Tongue (tissue), 3 donors: ENCODE measurements at places on chromosomes 7 and 10. TPM values are rescaled to one million over a fixed set of nuclear protein-coding genes. Genes with fewer than 3 reads are reported as not detected.

DNA sequence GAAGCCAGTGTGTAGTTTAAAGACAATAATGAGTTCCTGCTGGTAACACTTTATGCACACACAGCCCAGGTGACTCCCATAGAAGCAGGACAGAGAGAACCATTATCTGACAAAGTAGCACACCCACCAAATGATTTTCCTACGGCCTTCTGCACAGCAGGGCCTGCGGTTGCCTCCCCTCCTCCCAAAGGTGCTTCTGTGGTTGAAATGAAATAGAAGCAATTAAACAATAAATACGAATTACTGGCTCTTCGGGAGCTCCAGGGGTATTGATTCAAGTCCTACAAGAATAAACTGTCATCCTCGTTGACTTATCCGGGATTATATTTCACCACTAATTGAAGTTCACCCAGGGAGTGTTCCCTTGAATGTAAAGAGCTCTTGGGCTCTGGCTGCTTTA, 172.1 kb downstream of the ACTR3B start:
- no peak for DNase-seq

DNA sequence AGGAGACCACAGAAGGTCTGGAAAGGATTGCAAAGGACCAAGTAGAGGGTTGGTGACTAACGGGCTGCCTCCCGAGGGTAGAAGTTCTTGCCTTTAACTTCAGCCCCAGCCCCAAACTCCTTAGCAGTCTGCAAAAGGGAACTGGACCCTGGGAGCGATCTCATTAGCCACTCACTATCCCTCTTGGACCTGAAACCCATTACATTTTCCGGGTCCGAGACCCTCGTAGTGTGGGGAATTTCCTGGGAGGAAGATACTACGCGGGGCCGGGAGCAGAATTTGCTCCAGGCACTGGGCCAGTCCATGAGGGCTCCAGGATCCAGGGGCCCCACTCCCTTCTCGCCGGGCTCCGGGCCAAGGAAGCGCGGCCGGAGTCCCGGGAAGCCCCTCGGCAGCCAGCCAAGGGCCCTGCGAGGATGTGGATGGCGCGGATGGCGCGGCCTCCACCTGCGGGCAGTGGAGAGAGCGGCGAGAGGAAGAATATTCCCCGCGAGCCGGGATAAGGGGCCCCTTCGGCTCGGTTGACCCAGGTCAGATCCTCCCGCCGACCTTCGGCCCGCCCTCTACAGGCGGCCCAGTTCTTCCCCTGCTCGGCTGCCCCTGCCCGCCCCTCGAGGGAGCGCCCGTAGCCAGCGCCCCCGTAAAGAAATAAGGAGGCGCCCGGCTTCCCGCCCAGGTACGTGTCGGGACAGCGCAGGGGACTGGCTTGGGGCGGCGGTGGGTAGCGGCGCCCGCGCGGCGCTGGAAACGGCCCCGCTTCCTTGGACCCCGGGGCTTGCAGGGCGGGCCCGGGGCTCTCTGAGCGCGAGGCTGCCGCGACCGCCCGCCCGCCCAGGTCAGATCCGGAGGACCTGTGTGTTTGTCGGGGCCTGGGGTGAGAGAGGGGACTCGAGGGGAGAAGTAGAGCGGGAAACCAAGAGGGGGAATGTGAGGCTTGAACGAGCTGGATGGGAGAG, at the start of gene MYO3A:
MYO3A (plus strand) TSS at position 577 of the 956 bp plus-strand sequence. CDS start 17,882 bp downstream, outside the sequence.
- DNase-seq = peak; percentile 35

GIMAP1 gene
- 3.2 TPM for total RNA-seq

- DNase-seq = no peak
Observed at GRCh38 chr7:149870701-149871483, 2.9 kb upstream of the ATP6V0E2 start.

DNA sequence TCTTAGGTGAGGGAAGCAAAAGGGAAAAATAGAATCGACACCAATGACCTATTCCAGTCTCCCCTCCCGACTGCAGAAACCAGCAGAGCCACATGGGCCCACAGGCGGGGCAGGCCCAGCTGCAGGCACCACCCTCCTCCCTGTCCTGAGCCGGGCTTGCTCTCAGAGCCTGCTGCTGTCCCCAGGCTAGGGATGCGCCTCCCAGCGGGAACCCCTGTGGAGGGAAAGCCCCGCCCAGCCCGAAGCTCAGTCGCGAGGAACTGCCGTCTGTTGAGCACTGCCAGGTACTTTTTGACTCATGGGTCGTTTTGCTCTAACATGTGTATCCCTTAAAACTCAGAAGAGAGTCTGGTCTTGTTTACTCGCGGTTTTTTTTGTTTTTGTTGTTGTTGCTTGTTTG, 124.5 kb upstream of the RET start:
- peak; percentile 72 for DNase-seq

DNA sequence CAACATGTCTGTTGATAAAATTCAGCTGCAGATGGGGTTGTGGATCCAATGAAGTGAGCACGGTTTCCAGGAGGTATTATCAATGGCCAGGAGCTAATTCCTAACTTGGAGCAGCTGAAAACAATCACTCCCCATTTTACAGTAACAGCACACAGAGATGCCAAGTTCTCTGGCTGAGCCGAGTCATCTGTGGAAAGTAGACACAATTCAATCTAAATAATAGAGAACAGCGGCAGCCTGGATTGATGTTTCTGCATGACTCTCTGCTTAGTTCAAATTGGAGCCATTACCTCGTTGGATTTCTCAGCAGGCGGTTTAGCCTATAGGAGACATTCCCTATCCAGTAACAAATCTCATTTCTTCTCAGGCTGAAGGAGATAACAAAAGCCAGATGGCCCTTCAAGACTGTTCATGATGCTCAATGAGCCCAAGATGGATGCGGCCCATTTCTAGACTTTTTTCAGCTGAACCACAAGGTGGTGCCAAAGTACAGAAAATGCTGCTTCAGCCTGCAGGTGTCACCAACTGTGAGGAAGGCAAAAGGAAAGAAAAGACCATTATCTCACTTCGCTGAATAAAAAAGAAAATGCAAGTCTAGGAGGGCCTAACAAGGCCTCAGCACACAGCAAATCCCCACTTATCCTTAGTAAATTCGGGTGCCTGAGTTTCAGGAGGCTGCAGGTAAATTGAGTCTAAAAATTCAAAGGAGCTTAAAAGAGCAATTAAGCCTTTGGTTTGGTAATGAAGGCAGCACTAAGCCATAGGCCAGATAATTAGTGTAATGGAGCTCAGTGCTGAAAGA, 83.7 kb downstream of the SLC16A9 start:
- DNase-seq = peak; percentile 93

GRCh38 chr10:114767986-114768821, 53.4 kb upstream of the FHIP2A start:
- DNase-seq = peak; percentile 18

- peak; percentile 44 for DNase-seq
Observed at GRCh38 chr10:31129271-31129670, 97.6 kb upstream of the ZNF438 start.

GRCh38 chr7:27151931-27152815, at the start of gene HOXA3:
HOXA3 (minus strand) TSS chr7:27152583; CDS start chr7:27110640, 41,943 bp downstream.
- DNase-seq = no peak

DNA sequence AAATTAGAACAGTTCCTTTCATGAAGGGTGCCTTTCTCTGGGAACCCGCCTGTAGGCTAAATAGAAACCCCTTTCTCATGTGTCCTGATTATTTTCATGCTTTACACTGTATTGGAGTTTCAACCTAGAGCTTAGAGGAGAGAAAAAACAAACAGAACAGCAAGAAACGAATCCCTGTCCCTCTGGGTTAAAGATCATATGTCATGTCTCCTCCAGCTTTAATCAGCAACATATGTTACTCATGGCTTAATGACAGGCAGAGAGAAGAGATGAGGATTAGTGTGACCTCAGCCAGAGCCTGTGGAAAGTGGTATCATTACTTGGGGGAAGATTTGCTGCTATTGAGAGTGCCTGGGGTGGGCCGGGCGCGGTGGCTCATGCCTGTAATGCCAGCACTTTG, 32.1 kb downstream of the CRCP start:
- DNase-seq = peak; percentile 64

ARL3 gene
- total RNA-seq = 7.3 TPM
